ENCODE measurements at places on chromosomes 16 and 17. TPM values are rescaled to one million over a fixed set of nuclear protein-coding genes. Genes with fewer than 3 reads are reported as not detected.

PPP1R27 gene
- not detected for total RNA-seq

NRN1L gene
- 7.6 TPM for total RNA-seq

SLC16A11 gene
- 0.37 TPM for total RNA-seq

USP7 gene
- total RNA-seq = 80.7 TPM

GRCh38 chr17:43033948-43034881 is 9.2 kb downstream of the RND2 start:
- peak; percentile 62 for DNase-seq

GRCh38 chr17:58371300-58371950 is 19.4 kb upstream of the SUPT4H1 start:
- no peak for DNase-seq

DNA sequence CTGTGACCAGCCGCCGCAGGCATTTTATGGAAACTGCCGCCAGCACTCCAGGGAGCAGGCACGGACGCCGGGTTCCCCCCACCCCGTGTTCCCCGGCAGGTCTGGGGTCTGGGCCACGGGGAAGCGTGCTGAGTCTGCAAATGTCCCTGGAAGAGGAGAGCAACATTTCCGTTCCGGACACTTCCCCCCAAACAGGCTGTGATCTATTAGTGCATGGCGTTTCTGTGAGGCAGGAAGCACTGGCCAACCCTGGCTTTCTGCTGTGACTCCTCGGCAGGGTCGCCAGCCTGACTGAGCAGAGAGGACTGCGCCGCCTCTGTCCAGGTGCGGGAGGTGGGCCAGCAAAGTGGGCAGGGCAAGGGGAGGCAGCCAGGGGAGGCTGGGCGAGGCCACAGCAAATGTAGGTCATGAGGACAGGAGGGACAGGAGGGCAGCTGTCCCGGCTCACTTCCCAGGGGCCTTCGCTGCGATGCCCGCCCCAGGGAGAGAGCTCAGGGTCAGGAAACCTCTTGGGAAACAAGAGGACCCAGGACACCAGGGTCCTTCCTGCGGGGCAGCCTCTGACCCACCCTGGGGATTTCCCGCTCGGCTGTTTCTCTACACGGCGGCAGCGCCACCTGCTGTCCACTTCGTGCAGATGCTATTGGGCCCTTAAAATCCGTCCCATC is 9.5 kb downstream of the FOXF1 start:
- peak; percentile 94 for DNase-seq

GRCh38 chr17:7480089-7480384 is 606 bp upstream of the ZBTB4 start:
- no peak for DNase-seq

DNA sequence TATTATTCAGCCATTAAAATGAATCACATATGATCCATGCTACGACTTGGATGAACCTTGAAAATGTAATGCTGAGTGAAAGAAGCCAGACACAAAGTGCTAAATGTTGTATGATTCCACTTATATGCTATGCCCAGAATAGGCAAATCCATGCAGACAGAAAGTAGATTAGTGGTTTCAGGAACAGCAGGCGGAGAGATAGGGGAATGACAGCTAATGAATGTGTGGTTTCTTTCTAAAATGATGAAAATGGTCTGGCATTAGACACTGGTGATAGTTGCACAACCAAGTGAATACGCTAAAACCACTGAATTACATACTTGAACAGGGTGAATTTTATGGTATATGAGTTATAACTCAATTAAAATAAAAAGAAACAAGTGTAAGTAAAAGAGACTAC is 121.8 kb upstream of the NOG start:
- DNase-seq = no peak

- no peak for DNase-seq
Observed at GRCh38 chr17:43453331-43453812, 30.4 kb upstream of the DHX8 start.

DNA sequence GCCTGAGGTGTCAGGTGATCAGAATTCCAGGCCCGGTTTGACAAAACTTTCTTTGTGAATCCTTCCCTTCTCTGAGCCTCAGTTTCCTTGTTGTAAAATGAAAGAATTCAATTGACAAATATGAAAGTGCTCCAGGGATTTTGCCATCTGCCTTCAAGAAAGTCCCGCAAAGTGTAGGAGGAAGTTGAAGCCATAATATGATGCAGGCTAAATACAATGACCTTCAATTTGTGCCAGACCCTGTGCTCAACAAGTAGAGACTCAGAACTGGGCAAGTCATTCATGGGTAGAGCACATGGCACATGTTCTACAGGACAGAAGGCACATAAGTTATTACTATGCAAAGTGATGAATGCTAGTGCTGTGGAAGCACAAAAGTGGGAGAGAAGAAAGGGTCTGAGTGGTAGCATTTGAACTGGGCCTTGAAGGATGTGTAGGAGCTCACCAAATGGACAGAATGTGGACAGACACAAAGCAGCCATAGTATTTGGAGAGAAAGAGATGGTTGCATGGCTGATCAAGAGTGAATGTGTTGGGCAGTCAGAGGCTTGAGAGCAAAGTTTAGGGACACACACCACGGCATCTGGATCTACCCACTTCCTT is 2.4 kb upstream of the SCIMP start:
- no peak for DNase-seq

- DNase-seq = peak; percentile 59
Observed at GRCh38 chr16:2244926-2245795, 6.2 kb downstream of the ECI1 start.

- DNase-seq = no peak
Observed at GRCh38 chr17:2682176-2682938, 29.2 kb downstream of the CLUH start.

DNA sequence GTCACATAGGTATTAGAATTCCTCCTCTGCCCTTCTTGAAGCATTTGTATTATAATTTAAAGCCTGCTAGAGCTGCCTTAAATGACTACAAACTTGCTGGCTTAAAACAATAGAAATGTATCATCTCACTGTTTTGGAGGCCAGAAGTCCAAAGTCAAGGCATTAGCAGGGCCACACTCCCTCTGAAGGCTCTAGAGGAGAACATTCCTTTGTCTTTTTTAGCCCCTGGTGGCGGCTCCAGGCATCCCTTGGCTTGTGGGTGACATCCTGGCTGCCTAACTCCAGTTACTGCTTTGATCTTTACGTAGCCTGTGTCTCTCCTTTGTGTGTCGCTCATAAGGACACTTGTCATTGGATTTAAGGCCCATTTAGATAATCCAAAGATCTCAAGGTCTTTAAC is 186.6 kb upstream of the SALL1 start:
- peak; percentile 48 for DNase-seq

DNA sequence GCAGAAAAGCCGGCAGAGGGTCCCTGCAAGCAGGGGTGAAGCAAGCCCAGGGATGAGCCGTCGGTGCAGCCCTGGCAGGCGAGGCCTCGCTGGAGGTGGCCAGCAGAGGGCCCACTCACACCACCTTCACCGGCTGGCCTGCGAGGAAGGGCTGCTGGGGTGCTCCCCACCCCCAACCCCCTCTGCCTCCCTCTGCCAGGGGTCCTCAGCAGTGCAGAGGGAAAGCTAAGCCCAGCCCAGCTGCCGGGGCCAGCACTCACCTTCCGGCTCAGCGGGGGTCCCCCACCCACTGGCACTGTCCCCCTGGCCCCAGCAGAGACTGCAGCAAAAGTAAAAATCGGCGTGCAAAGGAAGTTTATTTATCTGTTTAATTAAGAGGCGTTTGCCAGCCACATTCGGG is 113.4 kb downstream of the ENGASE start:
- peak; percentile 98 for DNase-seq

GRCh38 chr17:30393911-30394867 is 15.5 kb downstream of the CPD start:
- no peak for DNase-seq

DNA sequence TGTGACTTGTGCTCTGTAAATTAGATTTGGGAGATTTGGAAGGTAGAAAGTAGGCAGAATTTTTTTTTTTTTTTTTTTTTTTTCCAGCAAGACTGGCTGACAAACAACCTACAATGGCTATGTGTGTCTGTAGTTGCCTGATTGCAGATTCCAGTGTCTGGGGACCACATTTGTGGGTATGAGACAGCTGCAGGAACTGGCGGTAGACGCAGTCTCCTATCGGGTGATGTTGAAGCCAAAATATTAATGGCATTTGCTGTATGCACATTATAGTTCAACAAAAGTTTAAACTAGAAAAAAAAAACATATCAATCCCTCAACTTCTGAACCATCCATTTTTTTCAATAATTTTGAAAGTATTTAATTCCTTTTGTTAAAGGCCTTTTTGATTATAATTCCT is 665.2 kb downstream of the TOX3 start:
- DNase-seq = no peak

DNA sequence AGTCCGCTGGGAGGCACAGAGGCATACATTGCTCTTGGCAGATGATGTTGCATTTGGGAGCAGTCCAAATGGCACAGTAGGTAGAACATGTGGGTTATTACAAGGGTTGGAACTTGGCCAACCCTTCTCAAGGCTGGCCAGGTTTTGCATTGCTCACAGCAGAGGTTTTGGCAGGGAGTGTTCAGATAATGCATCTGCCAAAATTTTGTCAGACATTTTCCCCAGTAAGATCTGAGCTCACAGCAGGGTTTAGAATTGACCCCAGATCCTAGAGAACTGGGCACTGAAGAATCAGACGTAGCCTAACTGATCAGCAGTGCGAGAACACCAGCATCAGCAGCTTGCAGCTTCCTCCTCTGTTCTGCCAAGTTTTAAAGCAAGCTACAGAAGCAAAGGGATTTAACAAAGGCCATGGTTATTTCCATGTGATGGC is 468.8 kb upstream of the KIF2B start:
- peak; percentile 3 for DNase-seq

DNA sequence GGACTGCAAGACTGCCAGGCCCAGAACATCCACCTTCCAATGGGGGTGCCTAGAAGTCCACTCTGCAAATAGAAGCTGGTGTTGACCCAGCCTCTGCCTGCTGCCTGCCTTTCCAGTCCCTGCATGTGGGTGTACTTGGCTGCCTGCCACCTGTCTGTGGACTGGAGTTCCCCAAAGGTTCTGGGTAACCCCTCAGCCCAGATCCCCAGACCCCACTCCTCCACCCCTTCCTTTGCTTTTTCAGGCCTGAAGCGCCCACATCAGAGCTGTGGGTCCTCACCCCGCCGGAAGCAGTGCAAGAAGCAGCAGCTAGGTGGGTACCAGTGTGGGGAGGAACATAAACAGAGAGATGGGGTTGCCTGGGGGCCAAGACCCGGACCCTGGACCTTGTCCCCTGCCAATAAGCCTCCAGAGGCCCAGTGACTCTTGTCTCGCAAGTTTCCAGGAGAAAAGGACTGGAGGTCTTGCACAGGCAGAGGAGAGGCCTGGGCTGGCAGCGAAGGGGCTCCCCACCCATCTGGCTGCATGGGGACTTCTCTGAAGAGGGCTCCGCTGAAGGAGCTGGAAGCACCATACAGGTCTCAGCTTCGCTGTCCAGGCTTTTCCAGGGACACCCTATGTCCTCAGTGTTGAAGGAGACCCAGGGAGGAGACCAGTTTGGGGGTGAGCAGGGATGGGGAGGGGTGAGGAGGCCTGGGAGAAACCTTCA is 34.3 kb downstream of the NLRC5 start:
- DNase-seq = peak; percentile 6

All from H7 (cell line).